Activated T-helper 2 cell treated with anti-CD3 and anti-CD28 coated beads, Interferon-gamma antibody, Interleukin-2, Interleukin-4, amounts not matched to agents 10 μg/mL and 5 μg/mL and 100 μg/mL, durations not matched to agents 14 hours and 24 hours and 36 hours (primary cell): ENCODE measurements at places on chromosomes 2 and 18. TPM values are rescaled to one million over a fixed set of nuclear protein-coding genes. Genes with fewer than 3 reads are reported as not detected.

- no peak overlapping the region for H3K4me3 ChIP-seq
- no peak for DNase-seq
- H3K4me1 ChIP-seq, result no peaks in the 10 kb centered on the region
- no peaks in the 10 kb centered on the region for H3K36me3 ChIP-seq
- H3K27ac ChIP-seq, result no peak overlapping the region
Measured at GRCh38 chr2:141947396-141948114, 183.3 kb downstream of the LRP1B start.

DNA sequence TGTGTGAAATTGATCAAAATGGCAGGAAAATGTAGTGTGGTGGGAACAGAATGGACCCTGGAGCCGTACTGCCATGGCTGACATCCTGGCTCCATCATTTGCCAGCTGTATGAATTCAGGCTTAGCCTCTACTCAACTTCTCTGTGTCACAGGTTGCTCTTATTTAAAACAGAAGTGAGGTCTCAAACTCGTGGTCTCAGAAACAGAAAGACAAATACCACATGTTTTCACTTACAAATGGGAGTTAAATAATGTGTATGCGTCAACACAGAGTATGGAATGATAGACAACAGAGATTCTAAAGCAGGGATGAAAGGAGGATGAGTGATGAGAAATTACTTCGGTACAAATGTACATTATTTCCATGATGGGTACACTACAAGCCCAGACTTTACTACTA is 227.4 kb downstream of the DCC start:
- H3K4me1 ChIP-seq, result no peaks in the 10 kb centered on the region
- H3K27me3 ChIP-seq, result no peaks in the 10 kb centered on the region

DNA sequence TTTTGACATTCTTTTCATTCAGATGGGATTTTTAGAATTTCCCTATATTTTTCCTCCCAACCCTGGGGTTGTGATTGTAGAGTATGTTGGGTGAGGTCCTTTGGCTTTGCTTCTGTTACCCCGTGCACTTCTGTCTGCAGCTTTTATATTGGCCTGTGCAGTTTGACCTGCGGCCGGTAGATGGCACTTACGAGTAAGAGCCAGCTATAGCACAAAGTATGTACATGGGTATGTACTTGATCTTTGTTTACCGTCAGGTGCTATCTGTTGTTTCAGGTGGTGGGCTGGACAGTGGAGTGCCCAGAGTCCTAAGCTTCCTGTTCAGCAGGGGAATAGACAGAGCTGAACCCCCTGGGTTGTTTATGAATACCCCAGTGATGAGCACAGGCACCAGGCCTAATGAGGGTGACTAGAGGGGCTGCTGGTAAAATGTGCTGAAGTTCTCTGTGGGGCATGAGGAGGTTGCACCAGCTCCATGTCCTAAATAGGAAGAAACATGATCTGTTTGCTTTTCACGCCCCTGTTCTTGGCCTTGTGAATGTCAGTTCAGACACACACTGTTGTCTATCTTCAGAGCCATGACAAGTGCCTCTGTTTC is 58.9 kb upstream of the THUMPD2 start:
- H3K36me3 ChIP-seq, result no peaks in the 10 kb centered on the region
- DNase-seq, result no peak
- no peak overlapping the region for H3K27ac ChIP-seq

DNA sequence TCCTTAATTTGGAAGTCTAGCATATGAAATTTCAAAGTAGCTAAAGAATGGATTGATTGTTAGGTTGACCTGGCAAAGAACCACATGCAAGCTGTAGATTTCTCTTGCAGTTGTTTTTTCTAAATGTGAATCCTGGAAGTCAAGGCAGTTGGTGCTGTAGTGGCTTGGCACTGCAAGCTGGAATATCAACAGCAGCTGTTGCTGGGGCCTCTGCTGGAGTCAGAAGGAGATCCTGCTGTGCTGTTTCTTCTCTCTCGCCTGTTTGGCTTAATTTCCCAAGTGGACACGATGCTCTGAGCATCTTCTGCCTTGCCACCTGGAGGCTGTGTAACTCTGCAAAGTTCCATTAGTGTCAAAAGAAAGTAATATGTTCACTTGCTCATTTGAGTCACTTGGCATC is 12.6 kb downstream of the PIK3C3 start:
- DNase-seq, result no peak
- peaks cover 10% of the 10 kb centered on the region for H3K4me1 ChIP-seq
- H3K27me3 ChIP-seq, result no peaks in the 10 kb centered on the region
- peaks cover 42% of the 10 kb centered on the region for H3K36me3 ChIP-seq
- no peak overlapping the region for H3K27ac ChIP-seq

- no peak overlapping the region for H3K4me3 ChIP-seq
- H3K27ac ChIP-seq, result no peak overlapping the region
- H3K27me3 ChIP-seq, result no peaks in the 10 kb centered on the region
- no peaks in the 10 kb centered on the region for H3K36me3 ChIP-seq
Measured at GRCh38 chr2:49153252-49153651, 1.1 kb downstream of the FSHR start.

Gene IL1R2
- total RNA-seq, result 0.97 and 1.8 TPM in 2 replicates

Gene CYP27C1
- total RNA-seq, result not detected in 2 replicates

Gene LHCGR
- total RNA-seq, result not detected in 2 replicates

Gene ZNF396
- 0.25 and 0.32 TPM in 2 replicates for total RNA-seq
